ENCODE measurements at places on chromosomes 4 and X. TPM values are rescaled to one million over a fixed set of nuclear protein-coding genes. Genes with fewer than 3 reads are reported as not detected.

Gene MGAT4D
- total RNA-seq: not detected

Gene FGB
- total RNA-seq: not detected

Gene TKTL2
- total RNA-seq: not detected

DNA sequence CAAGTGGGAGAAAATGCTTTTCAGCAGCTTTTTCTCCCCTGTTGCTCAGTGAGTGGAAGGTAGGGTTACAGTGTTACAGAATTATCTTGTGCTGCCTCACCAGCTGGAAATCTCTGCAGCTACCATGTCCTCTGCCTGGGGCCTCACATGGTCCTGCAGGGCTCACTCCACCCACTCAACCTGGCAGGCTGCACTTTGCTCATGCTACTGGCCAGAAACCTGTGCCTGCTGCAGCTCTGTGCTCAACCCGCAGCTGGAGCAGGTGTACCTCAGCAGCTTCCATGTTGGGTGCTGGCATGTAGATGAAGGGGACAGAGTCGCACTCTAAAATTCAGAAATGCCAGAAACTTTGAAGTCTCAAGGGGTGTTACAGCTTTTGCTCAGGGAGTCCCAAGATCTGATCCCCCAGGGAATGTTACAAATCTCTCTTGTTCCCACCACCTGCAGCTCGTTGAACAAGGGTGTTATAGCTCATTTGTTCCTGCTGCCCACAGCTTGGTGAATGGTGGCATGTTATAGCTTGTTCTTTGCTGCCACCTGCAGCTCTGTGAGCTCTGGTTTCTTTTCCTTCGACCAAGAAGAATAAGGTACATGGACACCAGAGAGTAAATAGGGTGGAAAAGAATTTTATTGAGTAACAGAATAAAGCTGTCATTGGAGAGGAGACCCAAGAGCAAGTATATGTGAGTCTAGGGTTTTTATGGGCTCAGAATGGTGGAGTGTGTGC lies 845.8 kb downstream of the TECRL start:
- no peak for DNase-seq

GRCh38 chrX:109773374-109773773 lies 40.3 kb upstream of the ACSL4 start:
- no peak for DNase-seq

DNA sequence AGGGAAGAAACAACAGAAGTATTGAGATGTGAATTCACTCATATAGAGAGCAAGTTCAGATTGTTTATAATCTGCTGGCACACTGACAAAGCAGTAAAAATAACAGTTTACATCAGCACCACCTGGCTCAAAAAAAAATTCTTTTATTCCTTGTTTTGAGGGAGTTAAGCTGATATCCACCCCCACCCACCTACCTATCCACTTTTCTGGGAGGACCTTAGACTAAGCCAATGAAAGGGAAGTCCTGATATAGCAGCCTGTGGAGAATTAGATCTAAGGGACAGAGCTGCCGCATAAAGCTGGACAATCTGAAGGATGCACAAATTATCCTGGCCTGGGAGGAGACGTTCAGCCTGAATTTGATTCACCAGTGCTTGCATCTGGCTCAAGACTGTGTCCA lies 264.5 kb downstream of the RCHY1 start:
- DNase-seq: no peak

Data from mammary epithelial cell (primary cell).